ENCODE measurements at places on chromosomes 5 and 9.

DNA sequence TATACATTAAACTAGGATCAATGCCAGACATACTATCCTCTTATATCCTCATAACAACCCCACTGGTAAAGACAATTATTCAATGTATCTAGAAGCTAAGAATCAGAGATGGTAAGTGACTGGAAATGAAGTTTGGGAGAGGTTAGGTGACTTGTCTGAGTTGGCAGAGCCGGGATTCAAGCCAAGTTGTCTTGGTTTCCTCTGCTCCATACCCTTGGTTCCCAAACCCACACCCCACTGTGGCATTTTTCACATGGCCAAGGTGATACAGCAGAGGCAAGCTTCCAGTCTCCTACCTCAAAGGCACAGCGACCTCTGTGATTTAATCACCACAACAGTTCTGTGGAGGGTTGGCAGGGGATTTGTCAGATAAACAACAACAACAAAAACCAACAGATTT, 34.7 kb upstream of the ADRB2 start:
- no peak for DNase-seq

DNA sequence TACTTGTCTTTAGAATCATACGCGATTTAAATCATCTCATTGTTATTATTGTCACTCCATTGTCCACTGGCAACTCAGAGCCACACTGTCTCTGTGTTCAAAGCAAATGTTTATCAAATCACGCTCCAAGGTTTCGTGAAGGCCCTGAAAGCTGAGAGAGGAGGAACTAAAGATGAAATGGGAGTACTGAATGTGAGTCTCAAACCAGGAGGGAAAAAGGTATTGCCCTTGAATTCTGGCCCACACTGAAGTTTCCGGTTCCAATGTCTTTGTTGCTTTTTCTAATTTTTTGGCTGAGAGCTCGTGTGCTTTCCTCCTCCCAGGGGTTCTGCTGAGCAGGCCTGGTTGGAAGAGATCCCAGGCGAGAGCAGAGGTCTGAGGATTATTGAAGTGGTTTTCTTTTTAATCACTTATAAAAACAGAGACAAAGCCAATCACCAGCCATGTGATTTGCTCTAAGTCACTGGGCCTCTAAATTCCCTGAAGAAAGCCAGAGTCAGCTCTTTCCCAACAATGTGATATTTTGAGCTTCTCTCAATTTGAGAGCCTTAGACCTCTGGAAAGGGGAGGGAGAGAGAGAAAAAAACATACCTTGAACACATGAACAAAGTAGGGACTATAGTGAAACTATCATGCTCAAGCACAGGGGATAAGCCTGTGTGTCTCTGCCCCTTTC, 420.8 kb upstream of the GRAMD2B start:
- DNase-seq = peak; percentile 86

DNA sequence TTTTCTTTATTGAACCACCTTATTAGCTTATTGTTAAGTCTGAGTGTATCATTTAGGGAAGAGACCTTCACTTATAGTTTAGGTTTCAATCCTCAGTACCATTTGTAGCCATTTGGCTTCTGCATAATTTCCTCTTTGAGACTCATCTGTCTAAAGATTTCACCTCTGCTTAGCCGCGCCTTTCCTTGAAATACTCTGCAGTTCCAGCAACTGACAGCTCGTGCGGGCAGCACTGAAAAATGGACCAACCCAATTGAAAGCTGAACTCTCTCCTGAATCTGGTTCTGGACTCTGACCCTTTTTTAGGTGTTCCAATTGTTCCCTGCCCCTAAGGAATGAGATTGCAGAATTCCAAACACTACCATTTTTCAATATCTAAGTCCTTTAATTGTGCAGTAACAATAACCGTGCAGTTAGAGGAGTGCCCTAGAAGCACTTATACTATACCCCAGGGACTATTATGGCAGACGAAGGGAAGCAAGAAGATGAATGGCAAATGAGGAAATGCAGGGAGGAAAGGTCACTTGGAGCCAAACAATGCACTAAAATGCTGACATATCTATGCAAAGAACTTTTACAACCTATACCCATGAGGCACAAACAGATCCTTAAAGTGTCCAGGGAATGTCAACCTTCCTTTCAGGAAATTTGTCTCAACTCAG, 50.1 kb upstream of the PDE4D start:
- DNase-seq = no peak

GRCh38 chr9:3608011-3608410, 82.2 kb upstream of the RFX3 start:
- no peak for DNase-seq

- DNase-seq = no peak
Measured at GRCh38 chr9:134291452-134291881, 34.8 kb upstream of the RXRA start.

DNA sequence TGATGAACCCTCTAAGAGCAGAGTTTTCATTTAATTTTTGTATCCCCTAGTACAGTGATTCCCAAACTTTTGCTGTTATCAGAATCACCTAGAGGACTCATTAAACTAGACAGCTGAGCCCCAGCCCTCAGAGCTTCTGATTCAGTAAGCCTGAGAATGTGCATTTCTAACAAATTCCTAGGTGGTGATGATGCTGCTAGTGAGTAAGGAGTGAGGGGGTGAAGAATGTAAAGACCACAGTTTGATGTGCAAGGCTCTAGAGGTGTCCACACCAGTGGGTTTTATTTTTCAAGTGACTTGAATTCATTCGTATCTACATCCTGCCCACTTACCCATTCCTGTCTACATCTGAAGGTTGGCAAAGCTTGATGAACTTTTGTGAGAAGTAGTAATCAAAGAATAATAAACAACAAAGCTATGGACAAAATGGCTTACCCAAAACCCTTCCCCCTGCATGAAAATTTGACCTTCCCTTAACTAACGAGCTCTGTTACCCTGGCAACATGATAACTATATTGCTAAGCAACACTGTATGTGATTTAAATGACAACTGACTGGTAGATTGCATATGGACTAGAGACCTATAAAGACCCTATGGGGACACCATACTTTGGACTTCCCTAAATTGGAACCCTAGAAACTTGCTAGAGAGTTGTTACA, 35.2 kb downstream of the DTWD2 start:
- DNase-seq = no peak

DNA sequence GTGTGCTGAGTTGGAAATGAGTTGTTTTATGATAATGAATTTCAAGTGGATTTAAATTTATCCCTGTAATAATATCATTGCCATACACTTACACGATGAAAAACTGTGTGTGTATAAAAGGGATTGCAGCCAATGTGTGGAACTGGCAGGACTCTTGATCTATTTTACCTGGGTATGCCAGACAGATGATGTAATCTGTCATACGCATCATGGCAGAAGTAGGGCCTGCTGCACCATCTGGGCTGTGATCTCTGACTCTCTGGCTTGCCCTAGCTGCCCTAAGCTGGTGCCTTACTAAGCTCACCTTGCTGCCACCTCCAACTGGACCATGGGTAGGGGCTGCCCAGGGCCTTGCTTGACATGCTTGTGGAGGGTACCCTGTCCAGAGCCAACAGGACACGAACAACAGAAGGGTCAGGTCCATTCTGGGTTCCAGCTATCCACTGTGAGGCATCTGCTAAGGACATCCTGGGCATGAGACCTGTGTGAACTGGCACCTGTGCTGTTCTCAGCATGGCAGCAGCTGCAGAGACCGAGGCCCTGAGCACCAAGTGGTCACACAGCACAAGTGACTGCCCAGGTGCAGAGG, 184.2 kb downstream of the FSTL4 start:
- no peak for DNase-seq

DNA sequence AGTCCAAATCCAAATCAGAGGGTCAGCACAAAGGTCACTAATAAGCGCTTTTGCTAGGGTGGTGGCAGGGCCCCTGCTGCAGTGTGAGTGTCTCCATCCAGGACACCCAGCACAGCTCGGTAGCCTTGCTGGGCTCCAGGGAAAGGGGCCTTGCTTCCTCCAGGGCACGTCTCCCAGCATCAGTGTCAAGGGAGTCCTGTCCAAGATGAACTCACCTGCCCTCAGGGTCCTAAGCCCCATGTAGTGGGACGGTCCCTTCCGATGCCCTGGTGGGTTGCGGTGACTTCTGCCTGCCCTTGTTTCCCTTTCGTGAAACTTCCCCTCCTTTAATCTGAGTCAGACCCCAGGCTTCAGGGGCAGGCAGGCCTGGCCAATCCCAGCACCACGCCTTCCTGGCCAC, 101.7 kb downstream of the ZNF354C start:
- DNase-seq = no peak

- no peak for DNase-seq
Measured at GRCh38 chr9:7507566-7508270, 291.9 kb downstream of the DMAC1 start.

DNA sequence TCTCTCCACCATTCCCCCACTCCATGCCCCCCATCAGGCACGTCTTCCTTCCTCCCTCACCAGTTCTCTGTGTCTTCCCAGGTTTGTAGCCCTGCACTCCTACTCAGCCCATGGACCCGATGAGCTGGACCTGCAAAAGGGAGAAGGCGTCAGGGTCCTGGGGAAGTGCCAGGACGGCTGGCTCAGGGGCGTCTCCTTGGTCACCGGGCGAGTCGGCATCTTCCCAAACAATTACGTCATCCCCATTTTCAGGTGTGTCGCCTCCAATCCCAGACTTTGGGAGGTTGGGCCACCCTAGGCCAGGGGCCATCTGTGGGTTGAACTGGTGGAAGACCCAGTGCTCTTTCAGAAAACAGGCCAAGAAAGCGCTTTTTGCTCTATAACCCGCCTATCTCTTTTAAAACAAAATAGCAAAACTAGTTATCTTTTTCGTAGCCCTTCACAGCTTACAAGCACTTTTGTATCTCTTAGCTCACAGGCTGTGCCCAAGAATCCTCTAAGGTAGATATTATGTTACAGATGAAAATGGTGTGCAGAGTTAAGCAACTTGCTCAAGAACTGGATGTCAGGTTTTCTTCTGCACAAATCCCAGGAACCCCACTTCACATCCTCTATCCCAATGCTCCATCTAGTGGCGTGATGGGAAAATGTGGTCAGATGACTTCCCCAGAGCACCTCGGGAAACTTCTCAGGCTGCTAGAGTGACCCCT, 56.2 kb downstream of the PLAC8L1 start:
- peak; percentile 76 for DNase-seq

DNA sequence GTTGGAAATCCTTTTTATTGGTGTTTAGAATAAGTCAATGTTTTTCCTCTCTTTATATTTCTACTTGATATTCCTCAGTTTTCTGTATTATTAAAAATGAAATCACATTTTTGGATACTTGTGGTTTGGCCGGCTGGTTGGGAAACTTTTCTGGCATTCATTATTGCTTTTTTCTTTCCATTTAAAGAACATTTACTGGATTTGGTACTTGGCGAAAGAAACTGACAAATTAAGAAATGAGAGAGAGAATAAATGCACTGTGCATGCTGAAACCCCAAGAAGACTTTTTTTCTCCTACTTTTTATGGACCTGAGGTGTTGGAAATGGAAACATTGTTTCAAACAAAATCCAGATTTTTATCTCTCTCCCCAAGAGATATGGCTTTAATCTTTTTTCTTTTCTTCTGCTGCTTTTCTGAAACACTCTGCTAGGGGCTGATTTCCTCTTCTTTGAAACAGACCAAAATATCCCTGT, 128.4 kb downstream of the SNX18 start:
- no peak for DNase-seq

- no peak for DNase-seq
Measured at GRCh38 chr5:39503155-39503554, 78.4 kb upstream of the DAB2 start.

- DNase-seq = no peak
Measured at GRCh38 chr9:69993110-69993509, 50.5 kb upstream of the MAMDC2 start.

- no peak for DNase-seq
Measured at GRCh38 chr9:79742110-79742721, 170.5 kb downstream of the TLE4 start.

- no peak for DNase-seq
Measured at GRCh38 chr5:138568061-138568824, 7.0 kb downstream of the HSPA9 start.
